ENCODE measurements at places on chromosomes 11 and 22. TPM values are rescaled to one million over a fixed set of nuclear protein-coding genes. Genes with fewer than 3 reads are reported as not detected.

The LINC01488 gene
- total RNA-seq = 1.0 TPM

The LRRC55 gene
- total RNA-seq = 0.13 TPM

DNA sequence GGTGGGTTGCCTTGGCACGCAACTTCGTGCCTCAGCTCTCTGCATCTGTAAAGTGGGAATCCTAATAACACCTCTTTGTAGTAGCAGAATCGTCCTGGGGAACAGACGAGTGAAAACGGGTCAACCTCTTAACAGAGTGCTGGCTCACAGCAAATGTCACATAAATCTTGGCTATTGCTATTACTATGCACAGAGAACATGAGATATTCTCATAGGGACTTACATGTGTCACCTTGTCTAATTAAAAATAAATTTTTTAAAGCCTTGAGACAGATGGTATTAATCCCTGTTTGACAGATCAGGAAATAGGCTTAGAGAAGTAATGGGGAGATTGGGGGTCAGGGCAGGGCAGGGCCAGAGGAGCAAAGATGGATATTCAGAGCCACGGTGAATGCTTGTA, 44.3 kb upstream of the IGSF9B start:
- DNase-seq = no peak

- DNase-seq = no peak
Observed at GRCh38 chr11:32374261-32374711, 61.1 kb downstream of the WT1 start.

DNA sequence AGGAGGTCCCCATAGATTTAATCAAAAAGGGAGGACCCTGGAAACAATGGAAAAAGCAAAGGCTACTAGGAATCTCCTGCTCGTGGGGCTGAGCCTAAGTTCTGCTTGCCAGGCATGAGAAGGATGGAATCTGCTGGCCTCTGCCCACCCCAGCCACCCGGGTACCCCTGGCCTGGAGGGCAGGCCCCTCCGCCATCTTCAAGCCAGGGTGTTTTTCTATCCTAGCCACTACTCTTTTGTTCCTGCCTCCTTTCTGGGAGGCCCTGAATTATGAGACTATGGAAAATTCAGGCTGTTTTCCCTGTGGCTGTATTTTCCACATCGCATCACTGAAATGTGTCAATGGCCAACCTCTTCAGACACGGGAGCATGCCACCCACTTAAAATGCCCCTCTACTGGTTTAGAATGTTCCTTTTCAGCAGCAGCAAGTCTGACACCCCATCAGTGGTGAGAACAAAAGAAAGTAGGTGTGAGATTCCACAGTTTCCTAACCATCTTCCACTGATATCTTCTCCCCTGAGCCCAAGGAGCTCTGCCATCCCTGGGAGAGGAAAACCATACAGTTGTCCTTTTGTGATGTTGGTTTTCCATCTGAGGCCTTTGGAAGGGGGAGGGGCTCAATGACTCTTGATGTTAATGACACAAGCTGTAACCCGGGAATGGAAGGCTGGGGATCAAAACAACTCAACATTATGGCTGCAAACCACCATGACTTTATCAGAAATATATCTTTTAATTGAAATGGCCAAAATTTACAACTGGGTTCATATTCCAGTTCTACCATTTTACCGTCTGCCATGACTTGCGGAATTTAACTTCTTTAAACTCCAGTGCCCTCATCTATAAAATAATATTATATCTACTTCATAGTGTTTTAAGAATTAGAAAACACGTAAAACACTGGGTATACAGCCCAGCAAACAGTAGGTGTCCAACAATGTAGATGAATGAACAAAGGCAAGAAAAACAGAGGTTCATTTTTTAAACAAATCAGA, 22.2 kb downstream of the DKK3 start:
- DNase-seq = no peak

GRCh38 chr11:11589437-11589836, 32.4 kb downstream of the GALNT18 start:
- no peak for DNase-seq

DNA sequence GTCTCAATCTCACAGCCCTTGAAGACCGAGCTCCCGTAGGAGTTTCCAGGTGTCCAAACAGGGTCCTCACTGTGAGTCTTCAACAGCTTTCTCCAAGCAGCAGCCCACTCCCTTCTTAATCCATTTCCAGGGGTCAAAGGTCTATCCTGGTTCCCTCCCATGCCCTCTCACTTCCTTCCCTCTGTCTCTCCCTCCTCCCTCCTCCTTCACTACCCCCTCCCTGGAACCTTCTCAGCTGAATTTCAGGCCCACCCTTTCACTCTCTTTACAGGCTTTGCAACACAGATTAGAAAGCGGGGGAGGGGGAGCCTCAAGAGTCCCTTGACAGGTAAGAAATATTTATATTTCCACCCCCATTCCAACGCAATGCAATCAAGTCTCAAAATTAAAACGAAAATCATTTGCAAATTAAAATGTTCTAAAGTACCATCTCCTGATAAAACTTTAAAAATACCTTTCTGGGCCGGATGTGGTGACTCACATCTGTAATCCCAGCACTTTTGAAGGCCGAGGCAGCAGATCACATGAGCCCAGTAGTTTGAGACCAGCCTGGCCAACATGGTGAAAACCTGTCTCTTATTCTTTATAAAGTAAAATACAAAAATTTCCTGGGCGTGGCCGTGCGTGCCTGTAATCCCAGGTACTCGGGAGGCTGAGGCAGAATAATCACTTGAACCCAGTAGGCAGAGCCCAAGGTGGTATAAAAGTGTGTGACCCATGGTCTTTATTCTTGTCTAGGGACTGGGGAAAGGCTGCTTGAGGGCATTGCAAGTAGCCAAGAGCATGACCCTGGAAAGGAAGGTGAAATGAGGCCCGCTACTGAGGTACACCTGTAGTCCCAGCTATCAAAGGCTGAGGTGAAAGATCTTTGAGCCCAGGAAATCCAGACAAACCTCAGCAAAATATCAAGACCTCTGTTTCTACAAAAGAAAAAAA, 865 bp upstream of the ZNF280A start:
- DNase-seq = no peak

The CALCB gene
- 0.37 TPM for total RNA-seq

The CRYAB gene
- 3.6 TPM for total RNA-seq

DNA sequence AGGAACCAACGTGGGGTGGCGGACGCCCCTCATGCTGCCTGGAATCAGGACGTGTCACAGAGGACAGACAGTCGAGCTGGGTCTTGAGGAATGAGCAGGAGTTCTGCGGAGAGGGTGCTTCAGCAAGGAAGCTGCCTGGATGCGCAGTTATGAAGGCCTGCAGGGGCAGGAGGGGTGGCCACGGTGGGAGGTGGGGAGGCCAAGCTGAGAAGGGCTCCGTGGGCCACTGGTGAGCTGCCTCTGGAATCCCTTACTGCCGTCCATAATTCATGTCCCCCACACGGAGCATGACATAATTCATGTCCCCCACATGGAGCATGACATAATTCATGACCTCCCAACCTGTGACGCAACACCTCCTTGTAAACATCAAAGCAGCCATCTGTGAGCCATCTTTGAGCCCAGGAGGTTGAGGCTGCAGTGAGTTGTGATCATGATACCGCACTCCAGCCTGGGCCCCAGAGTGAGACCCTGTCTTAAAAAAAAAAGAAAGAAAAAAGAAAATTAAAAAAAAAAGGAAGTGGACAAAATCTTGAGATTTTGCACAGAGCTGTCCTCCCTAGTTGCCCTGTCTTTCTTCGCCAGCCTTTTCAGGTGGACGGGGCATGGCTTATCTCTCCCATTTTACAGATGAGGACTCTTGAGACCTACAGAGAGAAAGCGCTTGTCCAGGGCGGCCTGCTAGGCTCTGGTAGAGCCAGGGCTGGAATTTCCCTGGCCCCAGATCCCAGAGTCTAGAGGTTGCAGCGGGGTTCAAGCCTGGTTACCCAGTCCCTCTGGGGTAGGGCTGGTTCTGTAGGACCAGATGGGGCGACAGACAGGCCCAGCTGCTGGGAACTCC, 24.3 kb upstream of the PICK1 start:
- no peak for DNase-seq

The HTR3B gene
- total RNA-seq = not detected

GRCh38 chr11:623999-624704, 603 bp downstream of the CDHR5 start:
- peak; percentile 76 for DNase-seq

DNA sequence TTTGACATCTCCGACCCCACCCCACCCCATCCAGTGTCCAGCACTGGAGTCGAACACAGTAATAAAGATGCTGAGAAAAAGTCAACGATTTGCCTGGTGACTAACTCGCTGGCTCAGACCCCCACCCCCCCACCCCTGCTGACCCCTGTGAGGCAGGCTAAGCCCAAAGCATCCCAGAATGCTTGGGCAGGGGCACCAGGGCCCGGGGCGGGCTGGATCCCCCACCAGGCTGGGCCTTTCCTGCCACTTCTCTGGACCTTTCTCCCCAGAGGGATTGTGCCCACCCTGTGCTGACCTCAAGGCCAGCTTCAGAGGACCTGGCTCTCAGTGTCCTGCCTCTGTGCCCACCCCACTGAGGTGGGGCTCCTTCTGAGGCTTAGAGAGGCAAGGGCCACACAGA, 1.8 kb downstream of the C11orf86 start:
- no peak for DNase-seq

GRCh38 chr11:88478136-88478815, 140.7 kb upstream of the CTSC start:
- no peak for DNase-seq

The TMPRSS5 gene
- 0.12 TPM for total RNA-seq

The PRODH gene
- total RNA-seq = 2.3 TPM

The PATE4 gene
- total RNA-seq = not detected

- DNase-seq = no peak
Observed at GRCh38 chr11:64876835-64877341, 1.5 kb downstream of the EHD1 start.

DNA sequence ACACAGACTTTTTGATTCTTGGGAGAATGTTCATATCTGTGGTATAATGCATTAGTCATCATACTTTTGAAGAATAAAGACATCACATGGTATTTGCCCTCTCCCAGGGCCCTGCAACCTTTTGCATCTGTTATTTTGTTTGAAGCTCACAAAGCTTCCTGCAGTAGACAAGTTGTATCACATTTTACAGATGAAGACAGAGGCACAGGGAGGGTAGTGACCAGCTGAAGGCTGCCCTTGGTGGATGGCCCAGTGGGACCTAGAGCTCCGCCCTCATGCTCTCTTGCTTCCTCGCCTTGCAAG, 66.4 kb downstream of the UBASH3B start:
- DNase-seq = no peak

The IGLL5 gene
- 1.7 TPM for total RNA-seq

The OR8K3 gene
- not detected for total RNA-seq

The TLCD5 gene
- 0.51 TPM for total RNA-seq

DNA sequence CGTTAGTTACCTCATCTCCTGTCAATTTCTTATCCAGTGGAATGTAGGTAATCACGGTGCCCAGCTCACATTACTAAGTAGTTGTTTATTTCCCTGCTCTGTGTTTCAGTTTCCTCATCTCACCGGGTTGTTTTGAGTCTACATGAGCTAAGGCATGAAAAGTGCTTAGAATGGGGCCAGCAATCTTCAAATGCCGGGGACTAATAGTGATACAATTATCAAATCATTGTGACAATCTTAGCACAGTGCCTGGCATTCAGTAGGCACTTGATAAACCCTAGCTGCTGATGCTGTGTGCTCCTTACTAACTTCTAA, 53.3 kb upstream of the CD5 start:
- no peak for DNase-seq

DNA sequence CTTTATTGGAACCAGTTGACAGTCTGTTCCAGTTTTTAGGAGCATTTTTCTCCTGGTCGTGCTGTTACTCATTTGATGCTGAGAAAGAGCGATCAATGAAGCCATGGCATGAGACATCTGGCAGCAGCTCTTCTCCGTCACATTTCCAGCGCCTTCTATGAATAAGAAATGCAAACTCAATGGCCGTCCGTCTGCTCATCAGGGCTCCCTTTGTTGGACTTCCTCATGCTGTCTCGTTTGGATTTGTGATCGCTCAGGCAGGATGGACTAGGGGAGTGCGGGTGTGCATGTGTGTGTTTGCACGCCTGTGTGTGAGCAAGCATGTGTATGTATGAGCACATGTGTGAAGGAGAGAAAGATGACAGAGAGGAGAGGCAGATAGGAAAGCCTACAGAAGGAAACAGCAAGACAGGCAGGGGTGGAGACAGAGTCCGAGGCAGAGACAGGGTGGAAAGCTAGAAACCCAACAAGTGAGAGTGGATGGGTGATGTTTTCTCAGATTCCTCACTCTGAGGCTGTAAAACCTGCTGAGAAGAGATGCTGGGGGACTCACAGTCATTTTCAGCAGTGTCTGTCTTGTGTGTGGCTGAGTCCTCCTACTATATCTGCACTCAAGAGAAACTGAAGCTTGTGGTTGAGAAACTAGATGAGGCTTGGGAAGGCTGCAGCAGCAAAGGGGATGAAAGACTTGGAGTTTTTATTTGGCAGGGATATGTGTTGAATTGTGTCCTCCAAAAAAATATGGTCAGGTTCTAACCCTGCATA, 56.0 kb upstream of the CLMP start:
- no peak for DNase-seq

- no peak for DNase-seq
Observed at GRCh38 chr11:35918716-35919115, 25.1 kb upstream of the LDLRAD3 start.

The EMSY gene
- 7.4 TPM for total RNA-seq

- DNase-seq = no peak
Observed at GRCh38 chr11:12531681-12532080, 142.5 kb upstream of the TEAD1 start.

DNA sequence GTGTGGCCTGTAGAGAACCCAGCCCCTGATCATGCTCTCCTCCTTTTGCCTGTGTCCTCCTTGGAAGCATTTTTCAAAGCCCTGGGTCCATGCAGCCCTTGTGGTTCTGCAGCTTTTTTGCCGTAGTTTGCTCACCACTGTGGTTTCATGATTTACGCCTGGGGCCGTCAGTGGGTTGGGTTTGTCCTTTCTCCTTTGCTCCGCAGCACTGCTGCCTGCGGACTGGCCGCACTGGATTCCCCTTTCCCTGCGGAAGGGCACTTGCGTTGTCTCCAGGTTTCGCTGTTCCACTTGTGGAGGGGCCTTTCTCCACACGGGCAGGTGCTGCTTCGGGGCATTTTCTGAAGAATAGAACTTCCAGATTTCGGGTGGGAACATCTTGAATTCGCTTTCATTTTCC, 1260.9 kb downstream of the BRD1 start:
- DNase-seq = no peak

The TRIOBP gene
- total RNA-seq = 22.8 TPM

- DNase-seq = no peak
Observed at GRCh38 chr11:61762798-61763197, 10.4 kb downstream of the MYRF start.

The KCNJ1 gene
- not detected for total RNA-seq

The CDCA5 gene
- 1.4 TPM for total RNA-seq

DNA sequence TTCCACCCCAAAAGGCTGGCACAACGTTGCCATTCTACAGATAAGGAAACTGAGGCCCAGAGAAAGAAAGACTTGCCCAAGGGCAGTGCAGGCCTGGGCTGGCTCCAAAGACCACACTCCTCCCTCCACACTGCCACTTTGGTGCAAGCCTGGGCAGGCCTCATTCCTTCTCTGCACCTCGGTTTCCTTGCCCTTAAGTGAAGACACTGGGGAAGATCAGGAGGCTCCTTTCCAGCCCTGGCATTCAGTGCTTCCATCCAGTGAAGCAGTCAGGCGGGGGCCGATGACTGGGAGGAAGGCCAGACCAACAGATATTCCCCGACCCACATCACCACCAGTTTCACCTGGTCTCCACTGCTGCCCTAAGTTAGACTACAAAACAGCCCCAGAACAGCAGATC, 18.3 kb upstream of the TCF20 start:
- DNase-seq = no peak

Measured in right lobe of liver (tissue), 6 donors.